ENCODE measurements at places on chromosomes 3 and 15.

- no peak for DNase-seq
Measured at GRCh38 chr15:31341496-31342195, 15.0 kb downstream of the KLF13 start.

GRCh38 chr3:134373271-134374104 is 759 bp downstream of the AMOTL2 start:
- peak; percentile 95 for DNase-seq

- peak; percentile 95 for DNase-seq
Measured at GRCh38 chr15:73633991-73634495, 854 bp upstream of the NPTN start.

DNA sequence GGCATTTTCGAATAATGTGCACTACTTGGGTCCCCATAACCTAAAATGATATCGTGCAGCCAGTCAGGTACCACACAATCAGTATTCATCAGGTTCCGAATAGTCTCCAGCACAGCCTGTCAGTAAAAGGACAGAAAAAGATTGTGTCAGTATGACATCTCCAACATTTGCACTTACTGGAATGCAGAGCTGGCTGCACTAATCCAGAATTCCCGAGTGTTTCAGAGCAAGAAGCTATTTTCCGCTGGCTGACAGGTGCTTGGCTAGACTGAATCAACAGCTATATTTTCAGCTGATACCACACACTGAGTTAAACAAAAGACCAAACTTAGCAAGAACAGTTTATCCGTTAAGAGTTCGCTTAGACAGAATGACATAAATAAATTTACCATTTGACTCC is 68.8 kb downstream of the AQR start:
- DNase-seq = no peak

DNA sequence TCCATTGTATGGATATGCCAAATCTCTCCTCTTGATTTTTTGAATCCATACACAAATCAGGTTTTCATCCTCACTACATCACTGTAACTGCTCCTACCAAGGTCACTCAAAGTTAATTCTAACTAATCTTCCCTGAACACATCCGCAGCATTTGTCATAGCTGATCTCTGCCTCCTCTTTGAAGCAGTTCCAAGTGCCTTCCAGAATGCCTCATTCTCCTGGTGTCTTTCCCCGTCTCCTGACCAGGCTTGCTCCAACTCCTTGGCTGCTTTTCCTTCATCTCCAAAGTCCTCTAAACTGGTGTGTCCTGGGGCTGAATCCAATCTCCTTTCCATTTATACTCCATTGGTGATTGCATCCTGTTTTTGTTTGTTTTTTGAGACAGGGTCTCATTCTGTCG is 26.8 kb downstream of the KLHDC8B start:
- DNase-seq = no peak

DNA sequence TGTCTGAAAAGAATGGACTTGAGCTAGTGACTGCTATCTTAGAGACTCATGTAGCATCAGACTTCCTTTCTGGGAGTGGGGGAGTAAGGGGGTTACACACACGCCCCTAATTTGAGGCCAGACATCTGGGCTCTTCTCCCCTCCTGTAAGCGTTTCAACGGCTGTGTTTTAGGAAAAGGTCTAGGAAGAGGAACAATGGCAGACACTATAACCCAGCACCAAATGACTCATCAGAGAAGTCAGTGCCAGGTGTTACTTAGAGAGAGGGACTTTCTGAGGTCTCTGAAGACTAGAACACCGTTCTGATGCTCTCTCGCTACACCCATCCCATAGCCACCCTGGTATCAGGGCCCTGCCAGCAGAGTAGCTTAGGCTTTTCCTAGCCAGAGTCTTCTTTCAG is 65.5 kb downstream of the SSUH2 start:
- DNase-seq = no peak

DNA sequence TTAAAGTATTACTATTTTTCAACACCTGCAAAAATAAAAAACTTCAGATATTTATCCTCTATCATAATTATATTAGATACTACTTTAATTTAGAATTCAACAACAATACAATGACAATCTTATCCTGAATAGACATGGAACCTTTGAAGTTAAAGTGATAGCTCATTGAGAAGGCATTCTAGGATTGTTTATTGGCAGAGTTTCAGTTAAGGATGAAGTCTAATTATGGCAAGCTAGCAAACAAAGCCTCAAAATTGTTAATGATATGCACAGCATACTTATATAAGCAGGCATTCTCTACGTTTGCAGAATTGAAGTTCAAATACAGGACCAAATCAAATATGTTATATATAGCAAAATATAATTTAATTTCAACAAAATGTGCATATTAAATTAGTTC is 91.2 kb upstream of the ABI3BP start:
- peak; percentile 22 for DNase-seq

All from ELR (cell line).